ENCODE measurements at places on chromosomes 12 and 14.

DNA sequence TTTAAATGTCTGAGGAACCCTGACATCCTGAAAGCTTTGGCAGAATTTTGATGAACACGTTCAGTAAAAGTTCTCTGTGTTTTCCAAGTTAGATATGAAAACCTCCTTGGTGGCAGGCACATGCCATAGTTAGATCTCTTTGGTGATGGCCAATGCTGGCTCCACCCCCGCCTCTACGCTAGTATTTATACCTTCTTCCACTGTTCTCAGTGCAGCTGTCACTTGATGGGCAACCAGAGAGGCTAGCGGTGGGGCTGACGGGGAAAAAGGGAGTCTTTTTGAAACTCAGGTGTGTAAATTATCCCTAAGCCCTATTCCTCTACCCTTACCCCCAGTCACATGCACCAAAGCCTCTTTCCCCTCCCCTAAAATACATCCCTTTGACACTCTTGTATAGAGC is 32.1 kb downstream of the PPP1R36 start:
- DNase-seq, result no peak

GRCh38 chr12:98154850-98155249 is 360.5 kb upstream of the TMPO start:
- peak; percentile 40 for DNase-seq

DNA sequence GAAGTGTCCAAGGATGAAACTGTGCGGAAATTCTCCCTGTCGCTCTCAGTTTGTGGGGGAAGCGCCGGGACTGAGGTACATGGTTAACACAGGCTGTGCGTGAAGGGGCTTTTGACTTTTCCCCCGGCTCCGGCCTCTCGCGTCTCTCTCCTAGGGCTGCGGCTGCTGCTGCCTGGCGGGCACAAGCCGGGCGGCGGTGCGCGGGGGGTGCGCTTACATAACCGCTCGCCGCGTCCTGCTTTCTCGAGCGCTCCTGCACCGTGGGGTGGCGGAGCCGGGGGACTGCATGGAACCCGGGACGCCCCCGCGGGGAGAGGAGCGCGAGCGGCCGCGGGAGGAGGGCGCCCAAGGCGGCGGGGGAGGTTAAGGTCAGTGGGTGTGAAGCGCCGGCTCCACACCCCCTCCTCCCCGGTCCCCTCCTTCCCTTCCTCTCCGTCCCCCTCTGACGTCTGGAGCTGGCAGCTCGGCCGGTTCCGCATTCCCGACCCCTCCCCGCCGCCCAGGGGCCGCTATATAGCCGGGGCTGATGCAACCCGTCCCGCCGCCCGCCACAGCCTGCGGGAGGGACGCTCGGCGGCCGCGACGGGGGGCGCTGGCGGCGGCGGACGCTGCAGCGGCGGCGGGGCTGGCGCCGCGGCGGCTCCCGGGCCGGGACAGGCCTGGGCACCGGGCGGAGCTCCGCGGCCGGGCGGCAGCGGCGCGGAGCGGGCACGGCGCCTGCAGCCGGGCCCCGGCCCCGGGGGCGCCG is at the start of gene JDP2:
Gene JDP2 (plus strand): TSS at position 541 of the 748 bp plus-strand sequence. CDS start 9,899 bp downstream, outside the sequence.
- peak; percentile 68 for DNase-seq

DNA sequence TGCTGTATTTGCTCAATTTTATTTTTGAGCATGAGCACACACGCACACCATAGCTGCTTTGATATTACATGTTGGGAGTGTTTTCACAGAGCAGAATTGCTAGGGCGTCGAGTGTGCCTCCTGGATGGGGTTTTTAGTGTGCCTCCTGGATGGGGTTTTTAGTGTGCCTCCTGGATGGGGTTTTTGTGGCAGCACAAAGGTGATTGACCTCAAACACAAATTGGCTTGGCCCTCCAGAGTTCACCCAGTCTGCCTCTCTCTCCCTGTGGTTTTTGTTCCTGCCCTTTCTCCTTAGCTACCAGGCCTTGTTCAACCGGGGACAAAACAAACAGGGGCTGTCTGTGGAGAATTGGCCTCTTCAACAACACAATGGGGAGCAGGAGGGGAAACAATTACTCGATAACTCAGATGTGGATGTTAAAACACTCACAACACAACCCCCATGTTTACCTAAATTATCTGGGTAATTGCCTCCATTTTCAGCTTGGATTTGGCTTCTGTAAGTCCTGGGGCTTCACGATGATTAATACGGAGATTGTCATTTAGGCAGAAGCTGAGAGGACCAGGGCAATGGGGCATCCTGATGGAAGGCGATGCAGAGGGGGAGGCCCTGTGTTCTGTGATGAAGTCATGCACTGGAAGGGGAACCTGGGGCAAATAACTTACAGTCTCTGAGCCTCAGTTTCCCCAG is 26.9 kb downstream of the TBX3 start:
- no peak for DNase-seq

DNA sequence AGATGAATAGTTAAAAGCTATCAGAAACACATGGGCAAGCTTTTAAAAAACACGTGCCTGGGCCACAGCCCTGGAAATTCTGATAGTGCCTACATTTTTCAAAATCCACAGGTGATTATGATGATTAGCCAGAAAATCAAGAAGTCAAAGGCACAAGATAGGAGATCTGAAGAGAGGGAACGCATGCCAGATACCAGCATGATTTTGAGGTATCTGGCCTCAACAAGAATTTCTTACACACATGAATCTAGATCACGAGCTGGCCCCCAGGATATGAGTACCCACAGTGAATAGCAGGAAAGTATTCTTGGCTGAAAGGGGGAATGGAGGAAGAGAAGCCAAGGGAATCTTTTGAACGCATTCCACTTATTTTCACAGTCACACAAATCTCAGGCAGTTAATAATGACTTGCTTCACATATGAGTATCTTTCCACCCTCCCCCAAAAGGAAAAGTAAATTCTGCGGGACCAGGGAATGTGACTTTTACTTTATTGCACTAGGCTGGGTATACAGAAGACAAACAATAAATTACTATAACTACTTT is 438.2 kb downstream of the BCAT1 start:
- no peak for DNase-seq

DNA sequence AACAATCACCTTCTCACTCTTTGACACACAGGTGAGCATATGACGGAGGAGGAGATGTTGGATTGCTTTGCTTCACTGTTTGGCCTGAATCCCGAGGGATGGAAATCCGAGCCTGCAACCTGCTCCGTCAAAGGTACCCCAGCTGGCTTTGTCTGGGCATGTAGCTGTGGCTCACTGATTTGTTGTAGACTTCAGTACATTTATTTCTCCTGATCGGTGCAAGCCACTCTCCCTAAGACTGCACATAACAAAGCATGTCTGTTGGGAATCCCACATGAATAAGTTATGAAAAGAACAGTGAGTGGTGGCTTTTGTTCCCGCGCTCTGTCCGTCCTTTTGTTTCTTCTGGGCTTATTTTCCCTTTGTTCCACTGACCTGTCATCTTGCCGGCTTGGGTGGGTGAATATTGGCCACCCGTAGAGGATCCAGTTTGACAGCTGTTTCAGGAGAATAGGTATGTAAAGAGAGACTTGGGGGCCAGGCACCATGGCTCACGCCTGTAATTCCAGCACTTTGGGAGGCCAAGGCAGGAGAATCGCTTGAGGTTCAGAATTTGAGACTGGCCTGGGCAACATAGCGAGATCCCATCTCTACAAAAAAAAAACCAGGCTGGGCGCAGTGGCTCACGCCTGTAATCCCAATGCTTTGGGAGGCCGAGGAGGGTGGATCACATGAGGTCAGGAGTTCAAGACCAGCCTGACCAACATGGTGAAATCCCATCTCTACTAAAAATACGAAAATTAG is 20.0 kb upstream of the BCL7A start:
- no peak for DNase-seq

DNA sequence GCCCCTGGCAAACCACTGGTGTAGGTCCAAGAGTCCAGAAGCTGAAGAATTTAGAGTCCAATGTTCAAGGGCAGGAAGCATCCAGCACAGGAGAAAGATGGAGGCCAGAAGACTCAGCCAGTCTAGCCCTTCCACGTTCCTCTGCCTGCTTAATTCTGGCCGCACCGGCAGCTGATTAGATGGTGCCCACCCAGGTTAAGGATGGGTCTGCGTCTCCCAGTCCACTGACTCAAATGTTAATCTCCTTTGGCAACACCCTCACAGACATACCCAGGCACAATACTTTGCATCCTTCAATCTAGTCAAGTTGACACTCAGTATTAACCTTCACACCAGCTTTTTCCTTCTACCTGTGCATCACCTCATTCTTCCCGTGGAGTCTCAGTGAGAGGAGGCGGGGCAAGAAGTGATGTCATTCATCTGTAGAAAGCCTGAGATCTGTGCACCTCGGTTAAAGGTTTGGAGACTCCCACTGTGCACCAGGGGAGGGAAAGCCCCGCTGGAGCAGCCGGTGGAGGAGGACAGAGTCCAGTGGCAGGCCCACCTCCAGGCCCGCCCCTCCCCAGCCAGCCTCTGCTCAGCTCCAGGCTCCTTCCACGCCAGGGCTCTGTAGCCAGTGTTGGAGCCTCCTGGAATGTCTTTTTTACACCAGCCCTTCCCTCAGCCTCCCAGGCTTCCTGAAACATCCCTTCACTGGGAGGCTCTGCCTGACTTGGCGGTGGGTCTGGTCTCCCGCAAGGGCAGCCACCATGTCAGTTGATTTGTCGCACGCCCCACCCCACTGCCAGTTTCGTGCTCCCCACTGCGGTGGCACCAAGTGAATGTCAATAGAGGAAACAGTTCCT is 80.1 kb upstream of the DYNC1H1 start:
- no peak for DNase-seq

GRCh38 chr12:6795088-6795487 is 5.8 kb downstream of the CD4 start:
- DNase-seq, result no peak

DNA sequence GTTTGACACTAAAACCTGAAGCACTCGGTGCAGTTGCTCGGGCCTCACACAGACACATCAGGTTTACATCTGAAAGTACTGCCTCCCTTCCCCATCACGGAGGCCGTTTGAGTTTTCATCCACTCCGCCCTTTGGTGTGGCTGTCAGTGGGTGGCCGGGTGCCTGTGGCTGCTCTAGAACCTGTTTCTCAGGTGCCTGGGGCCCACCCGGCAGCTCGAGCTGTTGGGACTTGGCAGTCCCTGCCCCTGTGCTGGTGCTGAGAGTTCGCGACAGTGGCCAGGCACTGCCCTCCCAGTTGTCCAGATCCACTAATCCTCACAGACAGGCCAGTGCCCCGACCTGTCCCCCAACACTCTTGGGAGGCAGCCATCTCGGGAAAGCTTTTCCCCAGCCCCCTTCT is 22.4 kb downstream of the XRCC3 start:
- no peak for DNase-seq

- DNase-seq, result no peak
These were observed 10.4 kb downstream of the G2E3 start for GRCh38 chr14:30569216-30569902.

GRCh38 chr12:120223458-120224303 is 22.8 kb upstream of the RPLP0 start:
- DNase-seq, result no peak

- DNase-seq, result no peak
These were observed 23.5 kb downstream of the IFNG-AS1 start for GRCh38 chr12:68012712-68013111.

Measured in RKO (cell line).